ENCODE measurements at places on chromosomes 6 and 20.

DNA sequence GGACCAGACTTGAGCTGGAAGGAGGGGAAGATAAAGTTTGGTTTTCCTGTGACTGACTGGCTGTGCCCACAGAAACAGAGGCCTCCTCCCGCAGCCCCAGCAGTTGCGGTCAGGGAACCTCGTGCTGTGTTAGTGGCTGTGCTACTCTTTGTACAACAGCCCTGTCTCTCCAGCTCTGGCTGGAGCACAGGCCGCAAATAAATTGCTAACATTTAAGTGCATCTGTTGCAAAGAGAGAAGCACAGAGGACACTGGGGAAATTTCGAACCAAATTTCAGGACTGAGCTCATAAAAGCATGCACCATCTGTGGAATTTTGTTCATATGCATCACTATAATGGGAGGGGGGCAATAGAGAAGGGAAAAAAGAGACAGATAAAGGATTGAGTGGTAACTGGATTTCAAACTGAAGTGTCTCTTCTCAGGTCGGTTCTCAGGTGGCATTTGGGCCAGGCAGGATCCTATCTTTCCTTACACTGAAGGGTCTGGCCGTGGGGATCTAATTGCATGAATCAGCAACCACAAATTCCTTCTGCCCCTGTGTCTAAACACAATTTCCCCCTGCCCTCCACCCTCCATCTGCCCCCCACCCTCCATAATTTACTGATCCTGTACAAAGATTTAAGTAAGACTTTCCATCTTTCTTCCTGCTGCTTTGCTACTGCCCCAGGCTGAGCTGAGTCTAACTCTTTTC lies 88.9 kb upstream of the ATXN1 start:
- DNase-seq = no peak

GRCh38 chr20:61951695-61952533 lies 113.8 kb downstream of the TAF4 start:
- no peak for DNase-seq

GRCh38 chr6:56663344-56663743 lies 20.7 kb upstream of the DST start:
- DNase-seq = no peak

- no peak for DNase-seq
Measured at GRCh38 chr6:169763308-169763707, 11.9 kb downstream of the ERMARD start.

DNA sequence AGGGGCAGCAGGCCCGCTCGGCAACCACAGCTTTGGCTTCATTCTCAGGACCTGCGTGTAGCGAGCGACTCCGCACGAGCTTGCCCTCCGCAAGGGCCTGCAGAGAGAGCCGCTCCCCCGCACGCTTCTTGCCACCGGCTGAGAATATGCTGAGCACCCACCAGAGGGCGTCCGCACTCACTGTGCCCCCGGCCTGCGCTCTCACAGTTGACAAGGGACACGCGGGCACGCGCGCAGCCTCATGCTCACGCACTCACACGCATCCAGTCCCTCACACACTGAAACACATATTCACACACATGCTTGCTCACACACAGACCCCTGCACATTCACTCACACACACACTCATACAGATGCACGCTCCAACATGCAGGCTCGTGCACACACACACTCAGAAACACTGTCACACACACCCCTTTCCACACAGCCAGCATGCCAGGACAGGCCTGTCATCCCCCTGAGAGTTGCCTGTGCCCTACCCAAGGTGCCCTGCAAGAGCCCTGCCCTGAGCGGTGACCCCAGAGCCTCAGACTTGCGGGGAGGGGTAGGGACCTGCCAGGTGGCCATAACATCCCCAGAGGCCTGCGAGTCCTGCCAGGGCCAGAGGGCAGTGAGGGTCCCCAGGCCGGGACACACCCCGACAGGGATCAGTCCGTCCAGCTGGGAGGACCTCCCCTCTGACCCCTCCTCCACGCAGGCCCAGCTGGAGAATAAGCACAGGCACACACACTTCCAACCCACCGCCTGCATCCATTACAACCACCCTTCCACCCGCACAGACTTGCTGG lies 174.1 kb downstream of the BMP7 start:
- no peak for DNase-seq

GRCh38 chr20:54922636-54923035 lies 447.2 kb downstream of the DOK5 start:
- DNase-seq = no peak
